Lower leg skin (tissue), 4 donors: ENCODE measurements at places on chromosomes 2 and 18. TPM values are rescaled to one million over a fixed set of nuclear protein-coding genes. Genes with fewer than 3 reads are reported as not detected.

Gene ADNP2
- 22.6 TPM for total RNA-seq

Gene SPATA3
- 0.25 TPM for total RNA-seq

Gene SNX17
- 80.9 TPM for total RNA-seq

Gene ASXL3
- 0.13 TPM for total RNA-seq

Gene LYPD6
- total RNA-seq, result 0.79 TPM

Gene GPR55
- total RNA-seq, result not detected

Gene NYAP2
- not detected for total RNA-seq

DNA sequence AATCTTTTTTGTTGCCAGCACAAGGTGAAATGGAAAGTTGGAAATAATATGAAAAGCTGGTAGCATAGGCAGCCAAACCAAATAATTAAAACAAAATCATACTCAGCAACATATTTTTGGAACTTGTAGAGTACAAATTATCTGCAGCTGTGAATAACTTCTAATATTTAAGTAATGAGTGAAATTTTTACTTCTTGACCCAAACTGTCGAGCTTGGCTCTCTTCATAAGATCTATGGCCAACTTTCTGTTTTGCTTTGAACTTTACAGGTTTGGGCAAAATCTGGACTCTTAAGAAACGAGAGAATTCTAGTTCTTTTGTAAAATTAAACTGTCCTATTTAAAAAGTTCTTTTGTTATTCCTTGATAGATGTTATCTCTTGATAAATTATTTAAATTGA is 25.6 kb upstream of the CCDC102B start:
- no peak for DNase-seq

- DNase-seq, result no peak
Measured at GRCh38 chr18:34550902-34551301, 159.2 kb upstream of the DTNA start.

DNA sequence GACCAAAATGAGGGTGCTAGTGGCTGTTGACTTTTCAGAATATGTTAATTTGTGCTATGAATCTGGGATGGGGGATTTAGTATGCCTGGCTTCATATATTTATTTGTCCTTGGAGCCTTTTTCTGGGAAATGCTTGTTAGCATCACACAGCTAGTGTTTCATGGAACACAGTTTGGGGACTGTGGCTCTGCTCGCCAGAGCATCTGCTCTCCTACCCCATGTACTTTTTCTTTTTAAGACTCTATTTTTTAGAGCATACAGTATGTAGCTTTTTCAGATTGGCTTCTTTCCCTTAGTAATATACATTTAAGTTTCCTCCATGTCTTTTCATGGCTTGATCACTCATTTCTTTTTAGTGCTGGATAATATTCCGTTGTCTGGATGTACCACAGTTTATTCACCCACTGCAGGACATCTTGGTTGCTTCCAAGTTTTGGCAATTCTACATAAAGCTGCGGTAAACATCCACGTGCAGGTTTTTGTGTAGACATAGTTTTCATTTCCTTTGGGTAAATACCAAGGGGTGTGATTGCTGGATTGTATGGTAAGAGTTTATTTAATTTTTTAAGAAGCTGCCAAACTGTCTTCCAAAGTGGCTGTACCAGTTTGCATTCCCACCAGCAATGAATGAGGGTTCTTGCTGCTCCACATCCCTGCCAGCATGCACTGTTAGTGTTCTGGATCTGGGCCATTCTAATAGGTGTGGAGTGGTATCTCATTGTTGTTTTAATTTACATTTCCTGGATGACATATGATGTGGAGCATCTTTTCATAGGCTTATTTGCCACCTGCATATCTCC is 44.1 kb downstream of the EFR3B start:
- DNase-seq, result no peak

DNA sequence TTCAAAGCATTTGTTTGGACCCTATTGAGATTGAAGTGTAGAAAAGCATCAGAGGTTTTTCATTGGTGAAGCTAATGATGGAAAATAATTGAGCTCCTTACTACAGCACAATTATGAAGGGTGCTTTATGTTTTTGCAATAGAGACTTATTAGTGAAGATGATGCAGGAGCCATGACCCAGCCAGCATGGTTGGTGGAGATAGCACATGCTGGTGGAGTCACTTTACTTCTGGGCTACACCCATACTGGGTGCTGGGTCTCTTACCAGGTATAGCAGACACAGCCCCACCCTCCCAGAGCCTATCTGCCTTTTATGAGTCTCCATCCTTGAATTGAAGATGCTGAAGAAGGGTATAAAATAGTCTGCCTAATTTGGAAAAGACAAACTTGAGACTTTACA is 3.6 kb downstream of the ACP1 start:
- no peak for DNase-seq

- DNase-seq, result no peak
Measured at GRCh38 chr18:34710934-34711333, 836 bp downstream of the DTNA start.

- no peak for DNase-seq
Measured at GRCh38 chr2:112216167-112216566, 38.7 kb downstream of the ZC3H8 start.

DNA sequence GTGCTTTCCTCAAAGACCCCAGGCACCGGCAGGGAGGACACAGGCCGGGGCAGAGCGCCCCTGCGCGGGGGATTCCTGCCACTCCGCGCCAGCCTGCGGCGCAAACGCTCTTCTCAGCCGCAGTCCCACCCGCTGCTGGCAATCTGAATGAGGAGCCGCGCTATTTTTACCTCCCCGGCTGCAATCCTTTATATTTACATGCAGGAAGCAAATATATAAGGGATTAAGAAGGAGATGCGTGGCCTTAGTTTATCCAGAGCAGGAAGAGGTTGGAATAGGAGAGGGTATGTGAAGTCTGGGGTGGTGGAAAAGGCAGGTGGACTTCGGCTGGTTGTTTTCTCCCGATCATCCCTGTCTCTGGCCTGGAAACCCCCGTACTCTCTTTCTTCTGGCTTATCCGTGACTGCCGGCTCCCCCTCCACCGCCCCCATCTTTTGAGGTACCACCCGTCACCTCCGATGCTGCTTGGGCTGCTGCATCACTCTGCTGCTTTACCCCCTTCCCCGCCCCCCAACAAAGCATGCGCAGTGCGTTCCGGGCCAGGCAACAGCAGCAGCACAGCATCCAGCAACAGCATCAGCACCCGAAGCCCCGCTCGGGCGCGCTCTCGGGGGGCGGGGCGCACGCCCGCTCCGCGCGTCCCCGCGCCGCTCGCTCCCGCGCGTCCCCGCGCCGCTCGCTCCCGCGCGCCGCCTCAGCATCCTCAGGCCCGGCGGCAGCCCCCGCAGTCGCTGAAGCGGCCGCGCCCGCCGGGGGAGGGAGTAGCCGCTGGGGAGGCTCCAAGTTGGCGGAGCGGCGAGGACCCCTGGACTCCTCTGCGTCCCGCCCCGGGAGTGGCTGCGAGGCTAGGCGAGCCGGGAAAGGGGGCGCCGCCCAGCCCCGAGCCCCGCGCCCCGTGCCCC is at the start of gene ADAM23:
Gene ADAM23 (plus strand): TSS at position 700 of the 902 bp plus-strand sequence. CDS start 335 bp downstream, outside the sequence.
- no peak for DNase-seq

- no peak for DNase-seq
Measured at GRCh38 chr2:3348767-3349166, 28.9 kb downstream of the EIPR1 start.

DNA sequence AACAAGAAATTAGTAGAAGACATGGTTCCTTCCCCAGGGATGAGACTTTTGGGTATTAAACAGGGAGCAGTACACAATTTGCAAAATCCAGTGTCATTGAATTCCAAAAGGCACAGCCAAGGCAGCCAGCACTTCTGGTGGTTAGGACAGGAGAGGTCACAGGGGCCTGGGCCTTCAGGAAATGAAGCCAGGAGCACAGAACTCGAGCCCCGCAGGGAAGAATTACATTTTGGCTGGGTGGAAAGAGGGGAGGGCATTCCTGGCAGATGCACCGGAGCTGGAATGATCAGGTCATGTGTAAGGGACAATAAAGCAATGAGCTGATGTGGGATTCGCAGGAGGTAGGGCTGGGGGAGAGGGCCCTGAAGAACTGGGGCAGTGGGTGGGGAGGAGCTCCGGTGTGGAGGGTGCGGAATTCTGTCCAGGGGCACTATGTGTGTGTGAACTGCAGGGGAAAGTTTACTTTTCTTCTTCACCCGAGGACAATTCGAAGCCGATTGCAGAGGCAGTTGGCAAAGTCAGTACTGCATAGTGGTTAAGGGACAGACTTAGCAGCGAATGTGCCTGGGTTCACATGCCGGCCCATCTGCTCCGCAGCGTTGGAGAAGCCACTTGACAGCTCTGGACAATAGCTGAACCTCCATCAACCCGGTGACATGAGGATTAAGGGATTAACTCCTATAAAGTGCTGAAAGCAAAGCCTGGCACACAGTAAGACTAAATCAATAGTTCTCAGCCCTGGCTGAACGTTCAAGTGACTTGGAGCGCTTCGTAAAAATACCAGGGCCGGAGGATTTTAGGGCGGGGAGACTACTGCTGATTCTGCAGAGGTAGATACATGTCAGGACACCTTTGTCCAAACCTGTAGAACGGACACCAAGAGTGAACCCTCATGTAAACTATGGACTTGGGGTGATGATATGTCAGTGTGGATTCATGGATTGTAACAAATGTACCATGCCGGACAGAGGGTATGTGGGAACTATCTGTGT is 36.4 kb downstream of the ALPK2 start:
- no peak for DNase-seq

DNA sequence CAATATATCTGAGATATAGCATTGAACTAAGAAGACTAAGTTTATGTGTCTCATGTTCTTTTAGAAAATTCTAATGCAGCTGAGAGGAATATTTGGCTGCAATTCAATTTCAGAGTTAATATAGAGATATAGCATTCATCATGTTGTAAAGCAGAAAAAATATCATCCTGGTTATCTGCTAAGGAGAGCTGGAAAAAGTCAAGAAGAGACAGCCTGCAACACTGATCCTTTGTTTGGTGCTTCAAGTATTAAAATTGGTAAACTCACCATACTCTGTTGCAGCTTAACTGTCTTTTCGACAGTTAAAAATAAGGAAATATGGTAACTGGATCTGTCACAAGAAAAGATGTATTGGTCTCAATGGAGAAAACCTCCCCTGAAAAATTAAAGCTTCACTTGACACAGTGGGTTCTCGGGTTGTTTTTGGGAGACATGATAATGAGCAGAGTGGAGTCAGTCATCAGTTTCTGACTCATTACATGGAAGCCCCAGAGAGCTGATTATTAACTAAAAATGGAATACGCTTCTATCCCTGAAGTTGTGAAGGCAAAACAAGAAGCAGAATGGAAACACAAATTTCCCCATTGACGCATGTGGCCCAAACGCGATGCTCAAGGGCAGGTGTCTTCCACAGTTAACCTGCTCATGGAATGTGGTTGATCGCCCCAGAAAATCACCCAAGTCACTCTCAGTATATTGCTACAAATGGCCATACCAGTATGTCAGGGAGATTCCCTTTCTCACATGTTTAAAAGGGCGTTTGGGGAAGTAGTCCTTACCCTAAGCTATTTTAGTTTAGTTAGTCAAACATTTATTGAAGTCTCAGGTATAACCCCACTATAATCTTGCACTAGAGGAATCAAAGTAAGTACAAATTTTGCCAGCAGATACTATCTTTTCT is 8.2 kb downstream of the BCL2 start:
- DNase-seq, result no peak

- no peak for DNase-seq
Measured at GRCh38 chr2:10499275-10499907, 51.3 kb upstream of the ODC1 start.

GRCh38 chr2:184169366-184169765 is 429.0 kb upstream of the ZNF804A start:
- DNase-seq, result no peak

DNA sequence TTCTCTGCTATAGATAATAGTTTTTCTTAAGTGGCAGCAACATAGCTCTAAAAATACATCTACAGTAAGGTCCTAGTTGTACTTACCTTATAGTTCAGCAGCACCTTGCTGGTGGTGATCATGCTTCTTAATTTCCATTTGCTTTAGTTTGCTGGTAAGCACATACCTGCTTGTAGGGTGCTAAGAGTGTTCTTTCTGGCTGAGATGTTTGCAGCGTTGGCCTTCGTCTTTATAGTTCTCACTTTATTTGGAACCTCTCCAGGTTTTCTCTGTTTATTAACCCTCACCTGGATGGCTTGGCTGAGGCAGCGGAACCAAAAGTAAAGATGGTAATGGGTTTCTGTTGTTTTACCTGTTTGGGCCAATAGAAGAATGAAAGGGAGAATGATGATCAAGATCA is 123.6 kb upstream of the EFEMP1 start:
- no peak for DNase-seq

DNA sequence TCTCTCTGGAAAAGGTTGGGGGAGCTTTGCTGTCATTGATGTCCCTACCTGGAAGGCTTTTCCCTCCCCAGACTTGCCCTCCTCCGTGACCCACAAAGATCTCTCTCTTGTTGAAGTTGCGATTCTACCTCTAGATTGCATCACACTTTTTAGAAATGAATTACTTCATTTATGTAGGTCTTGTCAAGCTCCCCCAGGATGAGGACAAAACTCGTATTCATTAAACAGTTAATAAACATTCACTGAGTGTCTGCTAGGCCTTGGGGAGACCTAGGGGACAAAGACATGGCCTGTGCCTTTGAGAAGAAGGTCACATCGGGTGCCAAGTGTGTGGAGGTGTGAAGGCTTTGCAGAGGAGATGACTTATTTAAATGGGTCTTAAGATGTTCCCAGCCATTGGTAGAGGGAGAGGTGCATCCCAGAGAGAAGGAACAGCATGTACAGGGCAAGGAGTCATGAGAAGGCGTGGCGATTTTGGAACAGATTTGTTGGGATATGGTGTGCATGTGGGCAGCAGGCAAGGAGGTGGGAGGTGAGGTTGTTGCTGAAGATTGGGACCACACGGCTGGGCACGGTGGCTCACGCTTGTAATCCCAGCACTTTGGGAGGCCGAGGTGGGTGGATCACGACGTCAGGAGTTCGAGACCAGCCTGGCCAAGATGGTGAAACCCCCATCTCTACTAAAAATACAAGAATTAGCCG is 9.8 kb upstream of the YWHAQ start:
- DNase-seq, result no peak

GRCh38 chr2:238397356-238397755 is 29.4 kb upstream of the ASB1 start:
- DNase-seq, result no peak

DNA sequence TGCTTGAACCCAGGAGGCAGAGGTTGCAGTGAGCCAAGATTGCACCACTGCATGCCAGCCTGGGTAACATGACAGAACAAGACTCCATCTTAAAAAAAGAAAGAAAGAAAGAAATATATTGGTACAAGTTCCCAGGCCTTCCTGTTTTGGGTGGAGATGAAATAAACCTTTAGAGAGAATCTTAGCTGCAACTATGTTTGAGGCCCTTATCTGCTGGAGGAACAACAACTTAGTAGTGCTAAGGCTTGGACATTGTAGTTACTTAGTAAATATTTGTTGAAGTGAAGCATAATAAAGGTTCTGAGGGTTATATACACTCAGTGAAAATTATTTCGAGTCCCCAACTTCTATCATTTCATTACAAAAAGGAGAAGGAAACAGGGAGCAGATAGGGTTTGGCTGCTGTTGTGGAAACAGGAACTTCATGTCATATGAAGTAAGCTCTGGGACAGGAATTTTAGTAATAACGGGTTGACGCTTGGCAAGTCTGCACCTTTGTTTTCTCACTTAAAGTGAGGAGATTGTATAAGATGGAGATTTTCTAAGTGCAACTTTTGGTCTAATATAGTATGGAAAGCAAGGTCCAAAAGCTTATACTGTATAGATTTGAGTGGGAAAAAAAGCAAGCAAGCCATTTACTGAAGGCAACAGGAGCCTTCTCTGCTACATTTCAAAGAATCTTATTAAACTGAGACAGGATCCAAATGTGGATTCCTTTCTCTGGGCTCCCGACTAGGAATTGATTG is 40.0 kb upstream of the AGPS start:
- no peak for DNase-seq

- DNase-seq, result no peak
Measured at GRCh38 chr2:190178066-190178722, 115.7 kb upstream of the MSTN start.
